ENCODE measurements at places on chromosomes 2 and 18.

- DNase-seq: no peak
Observed at GRCh38 chr18:53894675-53895442, 329.6 kb downstream of the MBD2 start.

DNA sequence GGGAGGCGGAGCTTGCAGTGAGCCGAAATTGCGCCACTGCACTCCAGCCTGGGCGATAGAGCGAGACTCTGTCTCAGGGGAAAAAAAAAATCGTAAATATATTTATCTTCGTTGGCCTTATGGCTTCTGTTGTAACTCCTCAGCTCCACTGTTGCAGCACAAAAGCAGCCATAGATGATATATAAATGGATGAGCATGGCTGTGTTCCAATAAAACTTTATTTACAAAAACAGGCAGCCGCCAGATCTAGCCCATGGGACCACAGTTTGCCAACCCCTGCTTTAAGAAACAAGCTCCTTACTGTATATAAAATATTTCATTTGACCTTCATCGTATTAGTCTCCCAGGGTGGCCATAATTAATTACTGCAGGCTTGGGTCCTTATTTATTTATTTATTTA is 20.1 kb downstream of the ST8SIA3 start:
- no peak for DNase-seq

DNA sequence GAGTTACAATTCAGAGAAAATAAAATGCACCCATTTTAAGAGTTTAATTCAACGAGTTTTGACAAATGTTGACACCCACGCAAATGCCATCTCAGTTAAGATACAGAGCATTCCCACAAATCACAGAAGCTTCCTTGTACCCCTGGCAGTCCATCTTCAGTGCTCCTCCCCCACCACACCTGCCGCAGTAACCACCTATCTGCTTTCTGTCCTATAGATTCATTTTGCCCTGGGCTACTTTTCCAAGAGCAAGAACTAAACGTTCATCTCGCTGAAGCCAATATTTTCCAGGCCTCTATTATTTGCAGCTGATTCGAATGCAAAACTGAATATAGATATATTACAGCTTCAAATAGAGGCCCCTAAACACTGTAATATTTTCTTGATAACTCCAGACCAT is 13.4 kb upstream of the HPCAL1 start:
- DNase-seq: no peak

DNA sequence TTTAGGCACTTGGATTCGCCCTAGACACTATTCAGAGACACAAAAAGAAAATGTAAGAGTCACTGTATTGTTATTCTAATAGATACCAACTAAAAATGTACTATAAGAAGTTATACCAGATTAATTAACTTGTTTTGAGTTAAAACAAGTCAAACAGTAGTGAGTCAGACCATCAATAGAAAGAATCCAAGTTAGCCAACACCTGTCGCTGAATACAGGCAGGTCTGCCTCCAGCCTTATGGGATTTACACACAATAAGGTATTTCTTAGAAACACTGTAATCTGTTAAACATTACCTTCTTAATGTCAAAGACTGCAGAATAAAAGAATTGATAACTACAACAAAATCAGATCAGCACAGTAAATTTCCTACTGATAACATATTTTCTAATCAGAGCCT is 181.4 kb downstream of the DYM start:
- no peak for DNase-seq

- DNase-seq: no peak
Observed at GRCh38 chr2:73987109-73987947, 2.6 kb downstream of the TET3 start.

- no peak for DNase-seq
Observed at GRCh38 chr2:167832868-167833287, 414.5 kb downstream of the STK39 start.

DNA sequence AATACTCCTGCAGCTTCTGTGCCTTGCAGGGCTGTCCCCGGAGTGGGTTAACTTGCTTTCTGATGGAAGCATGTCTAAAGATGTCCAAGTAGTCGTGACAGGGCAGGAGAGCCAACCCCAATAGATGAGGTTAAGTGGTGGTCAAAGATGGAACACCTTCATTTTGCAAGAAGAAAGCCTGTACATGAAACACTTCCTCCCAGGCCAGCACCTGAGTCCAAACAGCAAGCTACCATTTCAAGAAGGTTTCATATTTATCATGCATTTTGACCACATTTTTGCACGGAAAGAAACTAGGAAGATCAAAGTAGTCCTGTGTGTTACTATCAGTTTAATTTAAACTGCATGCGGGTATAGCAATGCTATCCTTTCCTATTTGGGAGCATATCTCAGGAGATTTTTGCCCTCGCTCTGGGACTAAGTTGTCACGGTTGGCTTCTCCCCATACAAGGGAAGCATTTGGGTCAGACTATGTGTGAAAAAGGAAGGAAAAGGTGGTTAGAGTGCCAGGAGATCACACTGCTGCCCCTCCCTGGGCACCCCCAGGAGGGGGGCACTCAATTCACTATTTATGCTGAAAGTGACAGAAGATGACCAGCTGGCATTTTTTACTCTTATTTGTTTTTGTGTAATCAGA is 187.6 kb downstream of the ZNF521 start:
- DNase-seq: no peak

GRCh38 chr2:3435445-3435844 is 56.0 kb downstream of the TRAPPC12 start:
- DNase-seq: no peak

GRCh38 chr2:105184420-105184819 is 57.1 kb upstream of the GPR45 start:
- DNase-seq: no peak

GRCh38 chr2:61759718-61760117 is 94.1 kb downstream of the FAM161A start:
- peak; percentile 27 for DNase-seq

- DNase-seq: no peak
Observed at GRCh38 chr2:214481204-214481603, 70.3 kb downstream of the VWC2L start.

GRCh38 chr2:77666251-77666980 is 144.2 kb upstream of the LRRTM4 start:
- no peak for DNase-seq

GRCh38 chr18:68034296-68034695 is 517.8 kb upstream of the DSEL start:
- peak; percentile 1 for DNase-seq

DNA sequence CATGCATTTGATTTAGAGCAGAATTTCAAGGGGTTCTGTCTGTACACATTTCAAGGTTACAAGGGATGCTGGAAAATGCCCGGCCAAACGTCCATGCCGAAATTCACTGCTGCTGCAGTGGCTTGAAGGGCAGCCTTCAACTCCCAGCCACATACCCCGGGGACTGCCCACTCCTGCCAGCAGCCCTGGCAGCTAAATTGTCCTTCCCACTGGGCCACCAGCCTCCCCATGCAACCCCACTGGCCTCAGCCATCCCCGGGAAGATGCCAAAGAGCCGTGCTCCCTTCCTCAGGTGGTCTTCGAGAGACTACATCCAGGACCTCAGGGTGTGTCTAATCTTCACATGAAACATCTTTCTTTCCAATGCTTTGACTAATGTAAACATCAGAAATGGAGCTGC is 478.7 kb upstream of the MYT1L start:
- no peak for DNase-seq

- no peak for DNase-seq
Observed at GRCh38 chr18:49479381-49480137, 7.5 kb downstream of the C18orf32 start.

DNA sequence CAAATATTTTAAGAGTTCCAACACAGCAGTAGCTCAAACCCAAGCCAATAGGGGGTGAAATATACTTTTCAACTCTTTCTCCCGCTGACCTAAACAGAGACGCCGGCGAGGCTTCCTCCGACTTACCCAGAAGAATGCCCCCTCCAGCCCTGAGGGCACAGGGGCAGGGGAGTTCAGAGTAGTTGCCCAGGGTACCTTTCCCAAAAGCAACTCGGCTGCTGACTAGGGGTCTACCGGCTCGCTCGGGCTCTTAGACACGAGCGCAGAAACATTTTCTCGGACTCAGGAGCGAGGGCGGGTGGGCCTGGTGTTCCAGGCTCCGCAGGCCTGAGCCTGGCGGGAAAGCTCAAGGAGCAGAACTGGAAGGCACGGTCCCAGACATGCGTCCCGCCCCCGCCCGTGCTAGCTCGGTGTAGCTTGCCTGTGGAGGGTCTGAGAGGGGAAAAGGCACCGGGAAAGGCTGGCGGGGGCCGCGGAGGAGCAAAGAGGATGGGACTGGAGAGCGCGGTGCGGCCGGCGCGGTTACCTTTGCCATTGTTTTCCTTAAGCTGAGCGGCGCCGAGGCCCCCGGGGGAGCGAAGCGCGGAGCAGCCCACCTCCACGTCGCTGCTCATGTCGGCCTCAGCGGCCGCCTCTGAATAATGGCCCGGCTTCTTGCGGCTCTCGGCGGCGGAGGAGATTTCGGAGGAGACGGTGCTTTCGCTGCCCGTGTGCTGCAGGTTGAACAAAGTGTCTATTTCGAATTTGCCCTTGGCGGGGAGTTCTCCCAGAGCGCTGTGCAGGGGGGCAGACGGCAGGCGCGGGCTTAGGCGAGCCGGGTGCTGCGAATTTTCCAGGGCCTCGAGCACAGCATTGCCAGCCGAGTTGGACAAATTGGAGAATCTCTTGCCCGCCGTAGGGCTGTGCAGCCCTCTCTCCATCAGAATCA is 674 bp downstream of the EVX2 start:
- no peak for DNase-seq

DNA sequence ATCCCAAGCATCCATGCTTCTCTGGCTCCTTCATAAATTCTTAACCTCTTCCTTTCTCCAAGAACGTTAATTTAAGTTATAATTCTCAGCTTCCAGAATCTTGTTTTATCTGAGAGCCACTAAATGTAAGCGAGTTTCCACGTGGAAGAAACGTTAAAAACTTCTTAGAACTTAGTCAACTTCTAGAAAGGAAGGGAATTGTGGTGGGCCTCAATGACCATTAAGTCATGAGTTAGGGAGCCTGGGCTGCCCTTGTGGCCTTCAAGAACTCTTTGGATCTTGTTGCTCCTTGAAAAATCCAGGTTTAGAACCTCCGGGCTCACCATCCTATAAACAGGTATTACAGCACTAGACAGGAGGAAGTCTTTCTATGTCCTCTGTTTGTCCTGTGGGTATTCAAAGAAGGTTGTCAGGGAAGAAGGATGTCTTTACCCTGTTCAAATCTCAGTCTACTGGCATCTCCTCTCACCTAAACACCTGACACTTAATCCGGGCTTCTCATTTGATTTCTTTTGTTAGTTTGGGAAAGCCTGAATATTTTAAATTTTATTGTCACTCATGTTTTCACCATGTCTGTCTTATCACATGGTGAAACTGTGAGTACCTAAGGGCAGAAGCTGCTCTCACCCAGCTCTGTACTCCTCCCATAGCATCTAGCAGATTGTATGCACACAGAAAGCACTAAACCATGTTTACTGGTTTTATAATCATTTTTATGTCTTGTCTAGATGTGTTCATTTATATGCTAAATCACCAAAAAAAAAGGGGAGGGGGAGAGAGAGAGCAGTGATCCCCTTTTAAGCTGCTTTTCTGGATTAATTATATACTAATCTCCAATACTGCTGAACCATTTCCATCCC is 6.3 kb downstream of the RND3 start:
- no peak for DNase-seq

DNA sequence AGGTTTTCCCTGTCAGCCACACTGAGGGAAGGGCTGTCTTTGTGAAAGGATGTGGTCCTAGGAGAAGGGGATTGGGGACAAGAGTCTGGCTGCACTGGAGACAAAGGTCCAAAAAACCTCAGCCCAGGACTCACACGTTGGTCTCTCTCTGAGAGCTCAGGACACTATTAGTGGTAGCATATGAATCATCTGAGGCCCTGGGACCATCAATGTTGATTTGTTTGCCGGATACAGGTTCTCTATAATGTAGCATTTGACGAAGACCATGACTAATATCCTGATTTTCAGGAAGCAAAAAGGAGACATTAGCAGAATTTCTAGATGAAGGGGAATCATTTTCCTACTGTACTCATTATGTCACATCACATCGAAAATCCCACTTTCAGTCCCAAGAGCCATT is 22.2 kb upstream of the DNAH6 start:
- DNase-seq: no peak

DNA sequence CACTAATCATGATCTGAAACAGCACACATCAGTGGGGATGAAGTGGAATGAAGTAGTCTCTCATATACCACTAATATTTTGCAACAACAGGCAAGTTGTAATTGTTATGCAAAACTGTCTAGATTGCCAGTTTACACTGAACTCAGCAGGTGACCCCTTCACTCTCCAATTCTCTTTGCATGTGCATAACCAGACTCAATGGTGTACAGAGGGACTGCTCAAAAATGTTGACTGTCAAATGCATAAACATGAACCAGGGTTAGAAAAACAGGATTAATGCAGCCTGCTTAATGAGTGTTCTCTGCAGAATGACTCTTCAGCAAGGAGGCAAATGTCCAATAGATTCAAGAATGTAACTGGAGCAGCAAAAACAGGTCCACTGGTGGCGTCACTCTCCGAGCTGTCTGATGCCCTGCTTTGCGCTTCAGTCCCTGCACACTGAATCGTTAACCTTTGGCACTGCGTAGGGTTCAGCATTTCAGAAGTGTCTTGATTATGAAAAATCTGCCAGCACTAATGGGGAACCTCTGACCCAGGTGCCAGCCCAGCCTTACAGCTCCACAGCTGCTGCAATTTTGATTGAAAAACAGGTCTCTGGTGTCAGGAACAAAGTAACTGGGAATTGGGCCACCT is 209.3 kb downstream of the TDRD15 start:
- no peak for DNase-seq

DNA sequence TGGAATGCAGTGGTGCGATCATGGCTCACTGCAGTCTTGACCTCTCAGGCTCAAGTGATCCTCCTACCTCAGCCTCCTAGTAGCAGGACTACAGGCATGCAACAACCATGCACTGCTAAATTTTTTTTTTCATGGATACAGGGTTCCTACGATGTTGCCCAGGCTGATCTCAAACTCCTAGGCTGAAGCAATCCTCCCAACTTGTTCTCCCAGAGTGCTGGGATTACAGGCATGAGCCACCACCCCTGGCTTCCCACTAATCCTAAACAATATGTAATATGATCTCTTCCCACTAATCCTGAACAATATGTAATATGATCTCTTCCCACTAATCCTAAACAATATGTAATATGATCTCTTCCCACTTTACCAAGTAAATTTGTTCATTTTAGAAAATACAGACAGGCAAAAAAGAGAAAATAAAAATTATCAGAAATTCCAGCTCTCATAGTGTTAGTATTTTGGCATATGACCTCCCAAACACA is 33.7 kb upstream of the C18orf32 start:
- DNase-seq: no peak

GRCh38 chr2:103656558-103656957 is 894.7 kb downstream of the TMEM182 start:
- DNase-seq: no peak

GRCh38 chr2:71064754-71065621 is 3.5 kb upstream of the NAGK start:
- DNase-seq: no peak

GRCh38 chr2:156005999-156006712 is 326.4 kb downstream of the NR4A2 start:
- DNase-seq: no peak

- DNase-seq: no peak
Observed at GRCh38 chr2:197891897-197892442, 87.6 kb downstream of the PLCL1 start.

- DNase-seq: no peak
Observed at GRCh38 chr2:84781942-84782716, 98.8 kb downstream of the TRABD2A start.

- DNase-seq: no peak
Observed at GRCh38 chr2:62785216-62785615, 79.7 kb downstream of the EHBP1 start.

Data from hepatic stellate cell (primary cell).